ENCODE measurements at places on chromosomes 7 and 10. TPM values are rescaled to one million over a fixed set of nuclear protein-coding genes. Genes with fewer than 3 reads are reported as not detected.

The KLF14 gene
- not detected for total RNA-seq

The IDI1 gene
- total RNA-seq, result 46.8 TPM

DNA sequence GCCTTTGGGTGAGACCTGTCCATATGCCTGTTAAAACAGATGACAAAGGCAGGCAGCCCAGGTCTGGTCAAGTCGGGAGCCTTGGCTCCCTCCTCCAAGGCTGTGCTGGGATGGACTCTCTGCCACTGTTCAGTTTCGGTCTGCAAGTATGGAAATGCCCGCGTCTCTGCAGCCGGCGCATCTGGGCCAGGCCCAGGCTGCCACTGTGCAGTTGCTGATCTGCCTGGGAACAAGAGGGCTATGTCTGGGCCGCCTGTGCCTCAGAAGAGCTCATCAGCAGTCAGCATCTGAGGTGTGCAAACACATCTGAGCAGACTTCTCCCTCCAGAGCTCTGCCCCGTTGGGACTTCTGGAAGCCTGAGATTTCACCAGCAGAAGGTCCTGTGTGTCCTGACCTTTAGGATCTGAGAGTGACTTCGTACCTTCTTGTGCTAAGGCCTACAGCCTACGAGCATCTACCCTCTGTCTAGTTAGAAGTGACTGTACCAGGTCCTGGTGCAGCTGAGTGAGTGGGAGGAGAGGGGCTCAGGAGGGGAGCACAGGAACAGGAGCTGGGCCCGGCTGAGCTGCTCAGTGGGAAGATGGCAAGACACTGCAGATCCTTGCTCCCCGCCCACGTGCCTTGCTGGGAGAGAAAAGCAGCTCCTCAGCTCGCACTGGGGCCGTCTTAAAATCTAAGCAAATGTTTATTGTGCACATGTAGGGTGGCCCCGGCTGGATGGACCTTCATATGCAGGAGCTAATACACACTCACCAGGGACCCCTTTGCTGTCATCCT lies 50.9 kb downstream of the DOCK1 start:
- no peak for DNase-seq

DNA sequence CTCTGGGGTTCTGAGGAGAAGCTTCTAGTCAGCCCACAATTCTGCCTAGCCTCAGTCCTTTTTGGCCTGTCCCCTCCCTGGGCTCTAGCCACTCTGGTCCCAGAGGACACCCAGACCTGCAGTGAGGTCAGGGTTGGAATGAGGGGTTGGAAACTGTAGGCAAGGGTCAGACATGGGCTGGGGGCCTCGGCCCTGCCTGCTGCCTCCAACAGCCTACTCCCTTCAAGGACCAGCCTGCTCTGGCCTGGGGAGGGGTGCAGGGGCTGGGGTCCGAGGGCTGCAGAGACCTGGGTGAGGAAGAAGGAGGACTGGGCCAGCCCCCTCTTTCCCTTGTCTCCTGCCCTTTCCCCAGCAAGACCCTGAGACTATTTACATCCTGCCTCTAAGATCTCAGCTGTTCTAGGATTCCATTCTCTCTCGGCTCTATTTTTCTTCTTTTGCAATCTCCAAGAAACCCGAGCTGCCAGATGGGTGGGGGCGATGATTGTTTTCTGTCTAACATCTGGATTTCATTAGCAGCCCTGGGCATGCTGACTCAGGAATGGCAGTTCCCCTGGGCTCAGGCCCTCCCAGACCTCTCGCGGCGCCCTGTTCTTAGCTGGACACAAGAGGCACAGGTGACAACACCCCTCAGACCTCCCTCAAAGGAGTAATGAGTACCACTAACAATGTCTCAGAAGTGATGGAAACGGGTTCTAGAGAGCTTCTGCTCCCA lies 23.1 kb downstream of the ZCCHC24 start:
- no peak for DNase-seq

DNA sequence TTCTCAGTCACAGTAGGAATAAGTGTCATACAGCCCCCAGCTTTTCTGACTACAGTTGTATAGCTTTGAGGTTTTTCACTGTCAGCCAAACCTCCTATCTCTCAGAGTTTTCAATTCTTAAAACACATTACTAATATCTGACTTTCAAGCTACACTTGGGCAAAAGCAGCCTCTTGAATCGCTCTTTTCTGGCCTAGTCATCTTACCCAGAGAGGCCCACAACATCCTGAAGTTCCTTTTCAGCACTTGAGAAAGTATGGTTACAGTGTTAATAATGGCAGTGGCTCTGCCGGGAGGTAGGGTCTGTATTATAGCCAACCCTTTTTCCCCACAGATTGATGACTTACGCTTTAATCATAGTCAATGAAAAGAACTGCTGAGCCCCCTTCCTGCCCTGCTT lies 181.0 kb downstream of the LRRC4 start:
- no peak for DNase-seq

DNA sequence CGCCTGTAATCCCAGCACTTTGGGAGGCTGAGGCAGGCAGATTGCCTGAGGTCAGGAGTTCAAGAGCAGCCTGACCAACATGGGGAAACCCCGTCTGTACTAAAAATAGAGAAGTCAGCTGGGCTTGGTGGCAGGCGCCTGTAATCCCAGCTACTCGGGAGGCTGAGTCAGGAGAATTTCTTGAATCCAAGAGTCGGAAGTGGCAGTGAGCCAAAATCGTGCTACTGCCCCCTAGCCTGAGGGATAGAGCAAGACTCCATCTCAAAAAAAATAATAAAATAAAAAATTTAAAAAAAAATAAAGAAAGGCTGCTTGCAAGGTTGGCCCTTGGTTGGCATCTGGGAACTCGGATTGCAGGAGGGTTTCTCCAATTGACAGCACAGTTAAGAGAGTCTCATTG lies 221.6 kb downstream of the DGKI start:
- no peak for DNase-seq

DNA sequence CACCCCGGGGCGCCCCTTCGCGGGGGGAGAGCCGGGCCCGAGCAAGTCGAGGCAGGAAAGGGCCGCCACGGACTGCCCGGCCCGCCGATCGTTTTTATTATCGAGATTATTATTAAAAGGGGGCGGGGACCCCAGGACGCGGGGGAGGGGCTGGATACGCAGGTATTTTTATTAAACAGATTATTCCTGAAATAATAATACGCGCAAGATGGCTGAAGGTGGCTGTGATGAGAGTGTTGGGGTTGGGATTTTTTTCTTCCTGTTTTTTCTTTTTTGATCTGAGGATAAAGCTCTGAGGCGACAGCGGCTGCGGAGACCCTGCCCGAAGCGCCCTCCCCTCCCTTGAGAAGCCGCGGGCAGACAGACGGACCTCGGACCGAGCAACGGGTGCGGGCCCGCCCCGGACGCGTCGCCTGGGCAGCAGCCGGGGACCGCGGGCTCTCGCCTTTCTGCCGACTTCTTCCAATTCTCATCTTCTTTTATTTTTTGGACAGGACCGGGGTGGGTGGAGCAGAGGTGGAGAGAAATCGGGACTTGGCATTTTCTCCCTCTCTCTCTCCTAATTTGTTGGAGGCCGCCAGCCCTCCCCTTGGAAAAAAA lies 1.4 kb upstream of the TRIM8 start:
- peak; percentile 39 for DNase-seq

The ATP6V0E2 gene
- total RNA-seq, result 43.2 TPM

GRCh38 chr7:119562839-119563238 lies 710.1 kb upstream of the KCND2 start:
- no peak for DNase-seq

All from activated T-cell treated with anti-CD3 and anti-CD28 coated beads, Interleukin-2, amount 50 U/mL, for 4 hours (primary cell).